ENCODE measurements at places on chromosomes 7 and 10.

DNA sequence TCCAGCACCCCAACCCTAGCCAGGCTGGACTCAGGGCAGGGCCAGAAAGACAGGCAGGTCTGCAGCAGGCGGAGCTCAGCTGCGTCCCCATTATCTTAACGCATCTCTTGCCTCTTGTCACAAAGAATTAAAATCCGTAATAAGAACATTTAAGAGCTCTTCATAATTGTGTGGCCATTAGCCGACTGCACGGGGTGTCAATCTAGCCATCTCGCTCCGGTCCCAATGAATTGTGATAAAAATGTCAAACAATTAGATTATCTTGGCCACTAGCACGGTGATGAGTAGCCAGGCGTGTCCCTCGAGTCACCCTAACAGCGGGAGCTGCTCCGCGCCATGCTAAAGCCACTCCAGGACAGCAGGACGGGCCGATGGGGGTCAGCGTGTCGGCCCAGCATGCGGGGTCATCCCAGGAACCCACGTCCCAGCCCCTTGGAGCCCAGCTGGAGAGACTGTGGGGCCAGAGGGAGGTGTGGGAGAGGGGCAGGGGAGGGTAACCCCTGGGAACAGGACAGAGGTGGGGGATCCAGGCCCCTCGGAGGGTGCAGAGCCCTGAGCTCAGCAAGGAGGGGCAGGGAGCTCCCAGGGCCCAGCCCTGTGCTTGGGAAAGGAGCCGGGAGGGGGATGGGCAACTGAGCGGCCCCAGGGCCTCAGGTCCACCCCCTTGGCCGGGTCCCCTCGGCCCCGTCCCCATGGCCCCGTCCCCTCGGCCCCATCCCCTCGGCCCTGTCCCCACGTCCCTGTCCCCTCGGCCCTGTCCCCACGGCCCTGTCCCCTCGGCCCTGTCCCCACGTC lies 17.7 kb upstream of the NKX6-2 start:
- DNase-seq, result no peak

DNA sequence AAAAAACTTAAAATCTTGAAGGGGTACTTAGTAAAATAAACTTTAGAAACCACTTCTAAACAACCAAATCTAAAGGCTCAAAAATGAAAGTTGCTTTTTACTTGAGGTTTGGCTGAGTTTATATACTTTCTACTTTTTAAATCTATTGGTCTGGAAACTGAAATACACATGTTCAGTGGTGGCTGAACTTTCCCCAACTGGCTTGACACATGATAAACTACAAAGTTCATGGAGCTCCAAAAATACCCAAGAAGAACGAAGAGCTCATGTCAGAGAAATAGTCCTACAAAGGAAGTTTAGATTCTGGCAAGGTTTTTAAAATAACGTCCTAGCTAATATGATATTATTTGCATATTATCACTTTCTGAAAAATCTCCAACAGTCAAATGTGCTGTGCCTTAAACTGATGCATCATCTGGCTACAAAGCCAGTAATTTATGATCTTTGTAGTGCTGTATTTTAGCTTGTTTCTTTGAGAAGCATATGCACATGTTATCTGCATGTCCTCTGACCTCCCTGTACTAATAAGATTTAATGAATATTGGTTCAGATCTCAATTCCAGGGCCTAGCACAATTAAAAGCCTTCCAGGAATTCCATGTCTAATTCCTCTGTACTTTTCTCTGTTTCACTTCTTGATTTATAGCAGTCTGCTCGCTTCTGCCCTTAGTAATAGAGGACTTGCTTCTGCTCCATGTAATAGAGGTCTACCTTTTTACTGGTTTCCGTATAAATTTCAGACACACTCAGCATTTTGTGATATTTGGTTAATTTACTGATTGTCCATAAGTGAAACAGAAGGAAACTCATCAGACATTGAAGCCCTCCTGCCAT lies 28.2 kb downstream of the SEMA3C start:
- DNase-seq, result no peak

DNA sequence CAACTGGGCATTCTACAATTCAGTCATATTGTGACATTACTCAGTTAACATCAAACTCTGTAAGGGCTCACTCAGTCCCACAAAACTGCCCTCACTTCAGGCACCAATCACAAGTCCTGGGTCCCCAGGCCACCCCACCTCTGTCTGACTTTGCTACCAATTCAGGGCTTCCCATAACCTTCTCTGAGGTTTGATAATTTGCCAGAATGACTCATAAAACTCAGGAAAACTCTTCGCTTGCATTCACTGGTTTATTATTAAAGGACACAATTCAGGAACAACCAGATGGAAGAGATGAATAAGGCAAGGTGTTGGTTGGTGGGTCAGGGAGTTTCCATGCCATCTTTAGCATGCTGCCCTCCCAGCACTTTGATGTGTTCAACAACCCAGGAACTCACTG lies 41.3 kb downstream of the AVL9 start:
- no peak for DNase-seq

- DNase-seq, result no peak
Observed at GRCh38 chr7:54260941-54261371, 281.2 kb upstream of the VSTM2A start.

Data from stimulated activated CD8-positive, alpha-beta memory T cell treated with anti-CD3 and anti-CD28 coated beads, Interleukin-4, amount 100 ng/mL, for 1 hour (primary cell).